Activated T-cell treated with anti-CD3 and anti-CD28 coated beads, Interleukin-2, amount 50 U/mL, for 72 hours (primary cell): ENCODE measurements at places on chromosomes 4 and X.

DNA sequence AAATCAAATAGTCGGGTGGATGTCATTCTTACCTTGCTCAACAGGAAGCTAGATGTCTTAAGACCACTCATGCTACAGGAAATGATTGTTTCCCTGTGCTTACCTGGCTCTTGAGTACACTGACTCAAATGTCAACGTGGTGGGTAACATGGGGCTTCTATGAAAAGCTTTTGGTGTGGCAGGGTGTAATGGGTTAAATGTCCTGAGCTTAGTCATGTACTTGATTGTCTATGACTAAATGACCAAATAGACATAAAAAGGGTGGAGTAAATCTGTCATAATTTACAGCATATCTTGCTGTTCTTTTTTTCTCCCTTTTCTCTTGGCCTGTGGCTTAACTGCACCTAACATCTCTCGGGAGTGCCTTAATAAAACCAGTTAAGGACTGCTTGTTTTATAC, 44.9 kb downstream of the CCNG2 start:
- DNase-seq = peak; percentile 21
- no peaks in the 10 kb centered on the region for H3K36me3 ChIP-seq
- peak overlapping the region; percentile 11 for H3K4me3 ChIP-seq
- H3K27ac ChIP-seq = peak overlapping the region; percentile 34

DNA sequence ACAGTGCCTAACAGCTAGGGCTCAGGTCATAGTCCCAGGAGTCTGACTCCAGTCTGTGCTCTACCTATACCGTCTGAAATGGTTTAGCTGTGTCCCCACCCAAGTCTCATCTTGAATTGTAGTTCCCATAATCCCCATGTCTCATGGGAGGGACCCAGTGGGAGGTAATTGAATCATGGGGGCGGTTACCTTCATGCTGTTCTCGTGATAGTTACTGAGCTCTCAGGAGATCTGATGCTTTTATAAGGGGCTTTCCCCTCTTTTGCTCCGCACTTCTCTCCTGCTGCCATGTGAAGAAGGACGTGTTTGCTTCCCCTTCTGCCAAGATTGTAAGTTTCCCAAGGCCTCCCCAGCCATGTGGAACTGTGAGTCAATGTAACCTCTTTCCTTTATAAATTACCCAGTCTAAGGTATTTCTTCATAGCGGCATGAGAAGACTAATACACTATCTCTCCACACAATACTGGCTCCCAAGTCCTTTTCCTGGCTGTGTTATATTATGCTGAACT, 110.8 kb downstream of the AFAP1 start:
- peak overlapping the region; percentile 24 for H3K27ac ChIP-seq
- peak overlapping the region; percentile 64 for H3K4me3 ChIP-seq
- H3K36me3 ChIP-seq = peaks cover 40% of the 10 kb centered on the region
- H3K4me1 ChIP-seq = peaks cover 56% of the 10 kb centered on the region
- no peak for DNase-seq

- H3K27ac ChIP-seq = no peak overlapping the region
- no peaks in the 10 kb centered on the region for H3K4me1 ChIP-seq
- peaks cover 57% of the 10 kb centered on the region for H3K27me3 ChIP-seq
- H3K36me3 ChIP-seq = no peaks in the 10 kb centered on the region
- no peak for DNase-seq
- H3K4me3 ChIP-seq = no peak overlapping the region
Measured at GRCh38 chr4:37245391-37245954, 930 bp downstream of the NWD2 start.

DNA sequence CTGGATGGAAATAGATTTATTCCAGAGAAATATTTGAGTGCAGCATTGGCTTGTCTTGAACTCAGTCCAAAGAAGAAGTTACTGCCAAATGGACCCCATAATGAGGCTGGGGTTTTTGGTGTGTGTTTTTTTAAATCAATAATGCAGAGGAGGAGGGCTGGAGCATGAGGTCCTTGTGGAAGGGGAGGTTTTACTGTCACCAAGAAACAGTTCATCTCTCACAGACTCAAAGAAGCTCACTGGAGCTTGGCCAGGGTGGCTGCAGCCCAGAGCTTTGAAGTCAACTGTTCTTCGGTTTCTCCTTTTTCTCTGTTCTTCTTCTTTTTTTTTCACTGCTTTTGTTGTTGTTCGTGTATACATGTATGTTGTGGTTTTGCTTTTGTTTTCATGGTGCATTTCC, 377.7 kb downstream of the FBXW7 start:
- H3K27me3 ChIP-seq = no peaks in the 10 kb centered on the region
- H3K27ac ChIP-seq = no peak overlapping the region
- peaks cover 21% of the 10 kb centered on the region for H3K4me1 ChIP-seq
- DNase-seq = no peak

- no peaks in the 10 kb centered on the region for H3K27me3 ChIP-seq
- no peaks in the 10 kb centered on the region for H3K36me3 ChIP-seq
- peaks cover 8% of the 10 kb centered on the region for H3K4me1 ChIP-seq
- H3K4me3 ChIP-seq = peak overlapping the region; percentile 2
- peak overlapping the region; percentile 10 for H3K27ac ChIP-seq
Measured at GRCh38 chr4:36772154-36772516, 472.4 kb upstream of the NWD2 start.
